Activated CD4-positive, alpha-beta T cell treated with anti-CD3 and anti-CD28 coated beads, Interleukin-2, amount 50 U/mL, for 24 hours (primary cell): ENCODE measurements at places on chromosomes 16 and 17.
A peak's percentile ranks its signal among the peaks of the same experiment; 100 is the strongest.

DNA sequence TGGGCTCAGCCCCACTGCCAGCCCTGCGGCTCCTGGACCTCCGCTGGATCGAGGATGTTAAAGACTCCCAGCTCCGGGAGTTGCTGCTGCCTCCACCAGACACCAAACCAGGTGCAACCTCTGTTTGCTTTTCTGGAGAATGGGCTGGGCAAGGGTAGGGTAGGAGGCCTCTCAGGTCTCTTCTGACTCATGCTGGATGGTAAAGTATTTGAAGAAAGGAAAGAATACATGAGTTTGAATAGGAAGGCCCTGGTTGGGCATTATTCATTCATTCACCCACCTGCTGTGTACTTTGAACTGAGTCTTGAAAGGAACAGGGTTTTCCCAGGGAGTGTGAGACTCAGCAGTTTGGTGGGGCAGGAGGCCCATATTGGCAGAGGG lies 6.5 kb upstream of the ORAI3 start:
- no peak for DNase-seq

DNA sequence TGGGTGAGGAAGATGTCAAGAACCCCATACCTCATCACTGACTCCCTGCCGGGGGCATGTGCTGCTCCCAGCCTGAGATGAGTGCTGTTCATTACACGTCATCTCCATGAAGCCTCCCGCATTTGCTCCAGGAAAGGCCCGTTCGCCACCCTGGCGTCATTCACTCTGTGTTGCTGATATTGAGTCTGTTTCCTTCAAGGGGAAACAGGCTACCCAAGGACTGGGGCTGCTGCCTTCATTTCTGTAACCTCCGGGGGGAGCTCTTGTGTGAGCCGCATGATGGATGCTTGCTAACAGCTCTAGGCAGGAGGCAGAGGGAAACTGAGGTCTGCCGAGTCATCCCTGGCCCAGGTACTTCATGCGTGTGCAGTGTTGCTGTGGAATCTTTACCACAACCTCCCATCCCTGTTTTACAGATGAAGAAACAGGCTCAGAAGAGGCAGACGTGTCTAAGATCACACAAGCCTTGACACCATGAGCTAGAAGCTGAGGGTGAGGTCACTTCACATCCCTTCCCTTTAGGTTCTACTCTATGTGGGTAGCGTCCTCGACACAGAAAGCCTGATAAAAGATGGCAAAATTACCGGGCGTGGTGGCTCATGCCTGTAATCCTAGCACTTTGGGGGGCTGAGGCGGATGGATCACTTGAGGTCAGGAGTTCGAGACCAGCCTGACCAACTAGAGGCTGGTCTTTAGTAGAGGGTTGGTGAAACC lies 3.5 kb upstream of the ARMC5 start:
- no peak for DNase-seq

DNA sequence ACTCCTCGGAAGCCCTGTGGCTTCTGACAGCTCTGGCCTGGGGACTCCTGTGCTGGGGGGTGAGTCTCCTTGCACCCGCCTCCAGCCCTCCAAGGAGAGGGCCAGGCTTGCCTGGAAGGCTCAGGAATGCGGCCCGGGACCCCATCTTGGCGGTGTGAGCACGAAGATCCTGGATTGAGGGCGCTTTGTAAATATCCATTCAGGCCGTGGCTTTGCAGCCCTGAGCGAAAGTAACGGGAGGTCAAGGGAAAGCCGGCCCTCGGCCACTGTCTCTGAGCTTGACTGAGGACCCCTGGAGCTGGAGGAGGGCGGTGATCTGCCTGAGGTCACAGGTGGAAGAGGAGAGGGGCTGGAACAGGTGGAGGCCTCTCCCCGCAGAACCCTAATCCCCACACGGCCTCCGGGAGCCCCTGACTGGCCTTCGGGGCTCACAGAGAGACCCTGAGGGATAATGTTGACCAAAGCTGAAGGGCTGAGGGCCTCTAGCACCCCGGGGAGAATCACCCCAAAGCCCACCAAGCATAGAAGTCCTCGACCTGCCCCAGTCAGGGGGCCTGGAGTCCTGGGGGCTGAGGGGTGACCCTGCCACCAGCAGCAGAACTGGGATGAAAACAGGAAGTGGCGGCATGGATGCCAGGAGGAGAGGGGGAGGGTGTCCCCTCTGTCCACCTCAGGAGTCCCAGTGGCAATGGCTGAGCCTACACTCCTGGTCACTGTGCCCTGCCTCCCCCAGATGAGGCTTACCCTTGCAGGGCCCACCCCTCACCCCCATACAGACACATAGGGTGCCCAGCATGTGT lies 8.3 kb upstream of the RASD1 start:
- no peak for DNase-seq

- no peak for DNase-seq
These were observed 26.4 kb upstream of the NXPH3 start for GRCh38 chr17:49549311-49549605.

GRCh38 chr17:35284955-35285354 lies 42.1 kb downstream of the SLFN5 start:
- no peak for DNase-seq

- DNase-seq = no peak
These were observed 28.9 kb upstream of the PRM1 start for GRCh38 chr16:11309895-11310633.

DNA sequence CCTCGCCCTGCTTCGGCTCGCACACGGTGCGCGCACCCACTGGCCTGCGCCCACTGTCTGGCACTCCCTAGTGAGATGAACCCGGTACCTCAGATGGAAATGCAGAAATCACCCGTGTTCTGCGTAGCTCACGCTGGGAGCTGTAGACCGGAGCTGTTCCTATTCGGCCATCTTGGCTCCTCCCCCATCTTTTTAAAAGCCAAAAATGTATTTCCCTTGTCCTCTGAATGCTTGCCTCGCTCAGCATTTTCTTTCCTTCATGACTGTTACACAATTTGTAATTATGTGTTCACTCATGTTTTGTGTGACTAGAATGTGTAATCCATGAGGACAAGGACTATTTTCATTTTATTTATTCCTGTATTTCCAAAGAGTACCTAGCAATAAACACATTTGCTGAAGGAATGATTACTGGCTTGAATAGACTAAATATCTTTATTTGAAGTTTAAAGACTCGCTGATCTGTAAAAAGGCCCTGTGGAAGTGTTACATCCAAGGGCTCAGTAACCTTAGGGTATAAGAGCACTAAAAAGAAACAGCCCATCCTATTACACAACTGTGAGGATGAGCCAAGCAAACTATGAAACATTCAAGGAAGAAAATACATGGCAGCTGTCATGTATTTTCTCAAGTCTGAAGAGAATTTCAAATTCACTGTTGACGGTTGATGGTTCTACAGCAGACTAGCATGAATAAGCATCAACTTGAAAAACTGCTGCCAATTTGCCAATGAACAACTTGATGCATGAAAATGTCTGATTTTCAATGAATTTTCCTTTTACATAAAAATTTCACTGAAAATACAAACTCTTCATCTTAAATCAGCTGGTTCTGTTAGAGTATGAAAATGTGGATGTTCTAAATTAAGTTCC lies 192.6 kb downstream of the MYO1D start:
- no peak for DNase-seq

DNA sequence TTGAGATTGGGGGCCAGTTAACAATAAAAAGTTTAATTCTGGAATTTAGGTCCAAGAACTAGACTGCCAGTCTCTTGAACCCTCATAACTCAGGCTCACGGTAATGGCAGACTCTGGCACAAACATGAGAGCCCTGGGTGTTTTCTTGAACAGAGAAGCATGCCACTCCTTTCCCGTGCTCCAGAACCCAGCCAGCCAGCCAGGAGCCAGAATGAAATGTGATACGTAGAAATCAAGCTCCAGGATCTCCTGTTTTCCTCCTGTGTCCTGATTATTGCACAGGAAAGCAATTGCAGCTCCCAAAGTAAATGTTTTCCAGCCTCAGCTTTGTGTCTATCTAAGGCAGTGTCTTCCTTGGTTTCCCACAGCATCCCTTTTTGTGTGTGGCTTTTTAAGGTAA lies 46.2 kb upstream of the NOL11 start:
- no peak for DNase-seq

- no peak for DNase-seq
These were observed 32.2 kb downstream of the KIAA0753 start for GRCh38 chr17:6608321-6608720.

DNA sequence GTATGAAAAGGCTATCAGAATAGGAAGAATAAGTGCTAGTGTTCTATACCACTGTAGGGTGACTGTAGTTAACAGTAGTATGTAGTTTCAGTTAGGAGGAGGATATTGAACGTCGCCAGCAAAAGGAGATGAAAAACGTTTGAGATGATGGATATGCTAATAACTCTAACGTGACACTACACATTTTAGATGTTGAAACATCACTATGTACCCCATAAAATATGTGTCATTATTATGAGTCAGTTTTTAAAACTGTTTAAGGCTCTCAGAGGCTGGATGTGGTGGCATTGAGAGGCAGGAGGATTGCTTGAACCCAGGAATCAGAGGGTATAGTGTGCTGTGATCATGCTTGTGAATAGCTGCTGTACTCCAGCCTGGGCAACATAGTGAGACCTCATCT lies 31.8 kb downstream of the UBN1 start:
- no peak for DNase-seq

DNA sequence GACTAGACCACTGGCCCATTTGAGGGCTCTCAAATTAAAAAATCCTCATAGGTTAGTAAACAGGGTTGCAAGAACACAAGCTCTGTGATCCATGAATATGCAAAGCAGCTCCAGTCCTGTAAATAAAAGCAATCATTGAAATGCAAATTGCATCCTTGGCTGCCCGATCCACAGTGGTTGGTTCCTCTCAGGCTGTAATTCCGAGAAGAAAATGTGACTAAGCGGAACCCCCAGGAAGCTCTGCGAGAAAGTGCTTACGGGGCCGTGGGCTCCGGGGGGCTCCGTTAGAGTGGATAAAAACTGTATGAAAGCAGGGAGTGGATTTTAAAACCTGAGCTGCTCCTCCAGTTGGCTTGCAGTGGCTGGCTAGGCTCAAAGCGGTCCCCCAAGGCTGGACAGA lies 2.5 kb downstream of the GPRC5B start:
- no peak for DNase-seq

DNA sequence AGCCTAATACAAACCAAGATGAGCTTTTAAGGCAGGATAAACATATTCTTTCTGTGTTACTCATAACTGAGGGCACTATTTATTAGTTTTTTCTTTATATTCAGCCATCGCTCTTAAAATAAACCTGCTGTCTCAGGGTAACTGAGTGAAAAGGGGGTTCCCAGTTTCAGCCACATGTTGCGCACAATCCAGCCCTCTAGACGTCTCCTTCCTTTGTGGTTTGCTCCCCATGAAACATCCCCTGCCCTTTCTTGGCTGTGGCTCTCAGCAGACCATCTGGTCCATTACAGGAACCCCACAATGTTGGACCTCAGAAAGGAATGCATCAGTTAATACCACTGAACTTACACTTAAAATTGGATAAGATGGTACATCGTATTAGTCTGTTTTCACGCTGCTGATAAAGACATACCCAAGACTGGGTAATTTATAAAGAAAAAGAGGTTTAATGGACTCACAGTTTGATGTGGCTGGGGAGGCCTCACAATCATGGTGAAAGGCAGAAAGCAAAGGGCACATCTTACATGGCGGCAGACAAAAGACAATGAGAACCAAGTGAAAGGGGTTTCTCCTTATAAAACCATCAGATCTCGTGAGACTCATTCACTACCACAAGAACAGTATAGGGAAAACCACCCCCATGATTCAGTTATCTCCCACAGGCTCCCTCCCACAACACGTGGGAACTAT lies 12.6 kb upstream of the IL21R start:
- no peak for DNase-seq

DNA sequence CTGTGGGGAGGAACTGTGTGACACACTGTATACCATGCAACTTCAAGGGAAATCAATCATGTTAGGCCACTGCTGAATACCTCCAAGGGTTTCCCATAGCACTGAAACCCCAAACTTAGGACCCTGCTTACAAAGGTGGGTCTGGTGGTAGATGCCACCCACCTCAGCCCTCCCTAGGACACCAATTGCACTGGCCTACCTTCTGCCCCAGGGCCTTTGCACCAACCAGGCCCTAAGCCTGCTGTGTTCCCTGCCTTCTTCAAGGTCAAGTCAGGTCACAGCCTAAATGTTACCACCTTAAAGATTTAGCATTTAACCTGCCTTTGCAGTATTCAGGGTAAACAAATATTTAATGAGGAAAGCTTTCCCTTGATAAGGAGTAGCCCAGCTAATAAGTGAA lies 185.8 kb downstream of the ZFHX3 start:
- no peak for DNase-seq

GRCh38 chr17:46020023-46020761 lies 21.1 kb downstream of the STH start:
- peak; percentile 9 for DNase-seq

DNA sequence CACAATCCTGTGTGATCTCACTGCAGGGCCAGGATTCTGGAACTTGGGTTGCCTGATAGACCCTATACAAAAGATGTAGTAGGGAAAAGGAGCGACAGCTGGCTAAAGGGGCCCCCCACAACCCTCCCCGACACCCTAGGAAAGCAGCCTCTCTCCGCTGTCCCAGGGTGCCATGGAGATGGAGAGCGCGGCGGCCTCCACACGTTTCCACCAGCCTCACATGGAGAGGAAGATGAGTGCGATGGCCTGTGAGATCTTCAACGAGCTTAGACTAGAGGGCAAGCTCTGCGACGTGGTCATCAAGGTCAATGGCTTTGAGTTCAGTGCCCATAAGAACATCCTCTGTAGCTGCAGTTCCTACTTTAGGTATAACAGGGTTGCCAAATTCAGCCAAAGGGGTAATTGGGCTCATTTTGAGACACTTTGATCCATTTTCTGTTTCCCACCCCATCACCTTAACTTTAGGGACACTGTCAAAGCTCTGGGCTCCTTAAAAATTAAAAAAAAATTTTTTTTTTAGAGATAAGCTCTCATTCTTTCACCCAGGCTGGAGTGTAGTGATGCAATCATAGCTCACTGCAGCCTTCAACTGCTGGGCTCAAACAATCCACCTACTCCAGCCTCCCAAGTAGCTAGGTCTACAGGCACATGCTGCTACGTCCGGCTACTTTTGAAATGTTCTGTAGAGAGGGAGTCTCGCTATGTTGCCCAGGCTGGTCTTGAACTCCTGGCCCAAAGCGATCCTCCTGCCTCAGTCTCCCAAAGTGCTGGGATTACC lies at the start of gene KLHL10:
Gene KLHL10, plus strand, starts transcription at position 65 of the 778 bp plus-strand sequence. Its CDS starts 108 bp downstream, at position 173.
- DNase-seq = no peak

DNA sequence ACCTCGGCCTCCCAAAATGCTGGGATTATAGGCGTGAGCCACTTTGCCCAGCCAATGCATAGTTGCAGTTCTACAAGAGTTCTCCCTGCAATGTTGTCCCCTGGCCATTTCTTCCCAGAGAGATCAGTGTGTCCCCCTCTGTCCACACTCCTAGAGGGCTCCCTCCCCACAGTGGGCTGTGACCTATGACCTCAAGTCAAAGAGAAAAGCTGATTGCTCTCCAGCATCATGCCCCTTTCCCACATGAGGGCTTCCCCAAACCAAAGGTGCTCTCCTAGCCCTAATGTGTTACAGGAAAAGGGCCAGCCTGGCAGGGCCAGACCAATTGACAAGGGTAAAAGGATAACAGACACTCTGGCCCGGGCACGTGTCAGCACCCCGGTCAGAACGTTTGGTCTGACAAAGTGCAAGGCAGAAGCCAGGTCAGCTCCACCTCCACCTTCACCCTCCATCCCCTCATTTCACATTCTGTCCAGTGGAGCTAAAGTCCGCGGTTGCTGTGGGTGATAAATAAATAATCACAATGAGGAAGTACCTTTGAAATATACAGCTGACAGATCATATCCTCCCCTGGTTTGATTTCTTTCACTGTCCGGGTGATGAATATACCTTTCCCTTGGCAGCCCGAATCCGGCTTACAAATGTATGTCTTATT lies 17.8 kb downstream of the TTLL6 start:
- no peak for DNase-seq
